ENCODE measurements at places on chromosomes 11 and 22.

- peaks cover 12% of the 10 kb centered on the region for H3K4me1 ChIP-seq
- DNase-seq, result no peak
- H3K36me3 ChIP-seq, result peaks cover 7% of the 10 kb centered on the region
These were observed 9.4 kb upstream of the PLAAT3 start for GRCh38 chr11:63623513-63624140.

GRCh38 chr22:35467681-35468434, 67.9 kb downstream of the MCM5 start:
- no peak overlapping the region for H3K4me3 ChIP-seq
- no peak overlapping the region for H3K27ac ChIP-seq
- DNase-seq, result no peak
- H3K4me1 ChIP-seq, result no peaks in the 10 kb centered on the region
- peaks cover 8% of the 10 kb centered on the region for H3K36me3 ChIP-seq

GRCh38 chr11:17528906-17529843, 15.0 kb downstream of the USH1C start:
- H3K4me1 ChIP-seq, result no peaks in the 10 kb centered on the region
- H3K27ac ChIP-seq, result no peak overlapping the region

DNA sequence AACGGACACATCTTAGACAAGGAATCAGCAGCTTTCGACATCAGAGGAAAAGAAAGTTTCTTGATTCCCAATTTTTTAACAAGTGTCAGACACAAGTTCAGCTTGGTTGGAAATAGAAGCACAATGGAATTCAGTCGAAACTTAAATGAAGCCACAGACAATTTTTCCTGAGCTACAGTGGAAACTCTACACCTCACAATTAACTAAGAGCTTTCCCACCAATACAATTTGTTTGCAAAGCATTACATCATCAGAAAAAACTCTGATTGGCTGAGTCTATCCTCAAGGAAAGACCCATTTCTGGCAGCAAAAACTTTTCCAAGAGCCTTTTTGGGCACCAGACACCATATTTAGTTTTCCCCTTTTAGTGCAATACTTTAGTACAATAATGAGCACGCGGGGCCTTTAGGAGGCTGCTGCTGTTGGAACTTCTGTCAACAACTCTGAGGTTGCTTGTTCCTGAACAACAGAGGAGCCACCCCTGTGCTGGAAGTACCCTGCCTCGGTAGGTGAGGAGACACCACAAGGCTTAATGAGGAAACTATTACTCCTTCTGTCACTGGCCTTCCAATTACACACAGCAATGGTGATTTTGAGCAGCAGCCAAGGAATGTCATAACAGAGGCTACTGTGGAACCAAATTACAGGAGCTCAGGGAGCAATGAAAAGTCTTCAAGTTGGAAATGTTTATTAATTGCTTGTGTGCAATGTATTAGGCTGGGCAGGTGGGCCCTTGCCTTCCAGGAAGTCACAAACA, 61.9 kb upstream of the BARX2 start:
- H3K4me3 ChIP-seq, result no peak overlapping the region
- no peaks in the 10 kb centered on the region for H3K36me3 ChIP-seq
- no peak overlapping the region for H3K27ac ChIP-seq

GRCh38 chr11:44725016-44725685, 1.6 kb upstream of the TSPAN18 start:
- peak overlapping the region; percentile 80 for H3K4me3 ChIP-seq
- H3K4me1 ChIP-seq, result peaks cover 35% of the 10 kb centered on the region
- peak overlapping the region; percentile 53 for H3K27ac ChIP-seq
- peak; percentile 2 for DNase-seq

DNA sequence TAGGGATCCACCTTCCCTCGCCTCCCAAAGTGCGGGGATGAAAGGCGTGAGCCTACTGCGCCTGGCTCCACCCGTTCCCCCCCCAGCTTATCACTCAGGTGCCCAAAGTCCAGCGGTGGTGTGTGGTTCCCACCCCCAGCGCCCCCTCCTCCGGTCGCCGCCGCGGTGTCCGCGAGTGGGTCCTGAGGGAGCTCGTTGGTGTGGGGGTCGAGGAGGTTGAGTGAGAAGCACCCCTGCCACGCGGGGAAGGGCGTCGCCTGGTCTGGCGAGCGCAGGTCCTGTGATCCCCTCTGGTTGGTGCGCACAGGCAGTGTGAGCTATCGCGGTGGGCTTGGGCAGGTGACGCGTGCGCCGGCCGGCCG, 3900.6 kb upstream of the OR11H1 start:
- H3K27me3 ChIP-seq, result no peaks in the 10 kb centered on the region
- peaks cover 2% of the 10 kb centered on the region for H3K36me3 ChIP-seq
- no peak for DNase-seq
- H3K4me3 ChIP-seq, result no peak overlapping the region
- H3K4me1 ChIP-seq, result no peaks in the 10 kb centered on the region

- peak; percentile 9 for DNase-seq
- H3K27ac ChIP-seq, result peak overlapping the region; percentile 95
- peaks cover 14% of the 10 kb centered on the region for H3K36me3 ChIP-seq
- H3K4me1 ChIP-seq, result peaks cover 29% of the 10 kb centered on the region
- H3K4me3 ChIP-seq, result peak overlapping the region; percentile 94
- H3K27me3 ChIP-seq, result peaks cover 3% of the 10 kb centered on the region
These were observed 450 bp upstream of the BCL2L13 start for GRCh38 chr22:17638182-17638431.

- no peaks in the 10 kb centered on the region for H3K4me1 ChIP-seq
- peaks cover 2% of the 10 kb centered on the region for H3K27me3 ChIP-seq
- no peak overlapping the region for H3K27ac ChIP-seq
- no peak overlapping the region for H3K4me3 ChIP-seq
- no peak for DNase-seq
These were observed 196.1 kb upstream of the TBCEL start for GRCh38 chr11:120827820-120828219.

GRCh38 chr11:44112091-44112821, 16.8 kb downstream of the EXT2 start:
- H3K4me3 ChIP-seq, result no peak overlapping the region
- peaks cover 33% of the 10 kb centered on the region for H3K36me3 ChIP-seq
- peaks cover 19% of the 10 kb centered on the region for H3K4me1 ChIP-seq
- DNase-seq, result no peak

DNA sequence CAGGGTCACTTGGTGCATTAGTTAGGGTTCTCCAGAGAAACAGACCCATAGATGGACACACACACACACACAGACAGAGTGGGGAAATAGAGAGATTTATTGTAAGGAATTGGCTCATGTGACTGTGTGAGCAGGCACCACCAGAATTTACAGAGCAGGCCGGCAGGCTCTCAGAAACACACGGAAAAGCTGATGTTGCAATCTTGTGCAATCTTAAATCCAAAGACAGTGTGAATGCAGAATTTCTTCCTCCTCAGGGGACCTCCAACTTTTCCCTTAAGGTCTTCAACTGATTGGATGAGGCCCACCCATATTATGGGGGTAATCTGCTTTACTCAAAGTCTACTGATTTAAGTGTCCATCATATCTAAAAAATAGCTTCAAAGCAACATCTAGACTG, 49.8 kb downstream of the APIP start:
- no peak overlapping the region for H3K4me3 ChIP-seq
- no peaks in the 10 kb centered on the region for H3K4me1 ChIP-seq
- H3K27ac ChIP-seq, result no peak overlapping the region
- peaks cover 9% of the 10 kb centered on the region for H3K27me3 ChIP-seq

DNA sequence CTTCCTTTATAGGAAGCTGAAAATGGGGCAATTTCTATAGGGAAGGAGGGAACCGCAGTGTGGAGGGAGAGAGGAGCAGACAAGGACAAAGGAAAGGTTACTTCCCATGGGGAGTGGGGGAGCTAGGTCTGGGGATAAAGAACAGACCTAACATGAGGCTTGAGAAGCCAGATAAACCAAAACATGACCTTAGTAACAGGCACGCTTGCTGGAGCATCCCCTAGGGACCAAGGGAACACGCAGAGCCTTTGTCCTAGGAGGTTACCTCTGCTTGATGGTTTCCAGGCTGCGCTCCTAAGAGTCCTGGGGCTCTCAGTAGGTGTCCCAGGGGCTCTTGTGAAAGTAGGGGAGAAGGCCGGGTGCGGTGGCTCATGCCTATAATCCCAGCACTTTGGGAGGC, 271.4 kb upstream of the NCAM1 start:
- no peak for DNase-seq
- H3K36me3 ChIP-seq, result no peaks in the 10 kb centered on the region
- no peak overlapping the region for H3K4me3 ChIP-seq
- H3K27ac ChIP-seq, result no peak overlapping the region
- peaks cover 4% of the 10 kb centered on the region for H3K27me3 ChIP-seq

Measured in activated T-helper 1 cell treated with anti-CD3 and anti-CD28 coated beads, Interleukin-12 subunit alpha, Interleukin-12 subunit beta, Interleukin-2, Interleukin-4 antibody, amounts not matched to agents 30 ng/mL and 10 ng/mL and 1 ng/mL, durations not matched to agents 14 hours and 24 hours and 36 hours (primary cell).